ENCODE measurements at places on chromosomes 1 and 21.

DNA sequence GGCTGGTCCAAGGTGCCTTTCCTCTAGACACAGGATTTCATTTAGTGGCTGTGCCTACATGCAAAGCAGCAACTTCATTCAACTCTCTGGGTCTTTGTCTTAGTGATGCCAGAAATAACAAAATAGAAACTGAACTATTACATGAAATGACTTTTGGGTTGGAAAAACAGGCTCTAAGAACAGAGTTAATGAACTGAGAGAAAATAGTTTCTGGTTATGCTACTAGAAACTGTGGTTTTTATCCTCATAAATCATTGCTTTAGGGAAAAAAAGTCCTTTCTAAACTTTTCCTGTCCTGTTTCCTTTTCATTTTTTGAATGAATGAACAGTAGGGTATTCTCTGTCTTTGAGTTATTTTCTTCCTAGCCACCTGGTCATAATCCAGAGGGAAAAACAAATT is 424.0 kb downstream of the KIF26B start:
- DNase-seq = no peak

DNA sequence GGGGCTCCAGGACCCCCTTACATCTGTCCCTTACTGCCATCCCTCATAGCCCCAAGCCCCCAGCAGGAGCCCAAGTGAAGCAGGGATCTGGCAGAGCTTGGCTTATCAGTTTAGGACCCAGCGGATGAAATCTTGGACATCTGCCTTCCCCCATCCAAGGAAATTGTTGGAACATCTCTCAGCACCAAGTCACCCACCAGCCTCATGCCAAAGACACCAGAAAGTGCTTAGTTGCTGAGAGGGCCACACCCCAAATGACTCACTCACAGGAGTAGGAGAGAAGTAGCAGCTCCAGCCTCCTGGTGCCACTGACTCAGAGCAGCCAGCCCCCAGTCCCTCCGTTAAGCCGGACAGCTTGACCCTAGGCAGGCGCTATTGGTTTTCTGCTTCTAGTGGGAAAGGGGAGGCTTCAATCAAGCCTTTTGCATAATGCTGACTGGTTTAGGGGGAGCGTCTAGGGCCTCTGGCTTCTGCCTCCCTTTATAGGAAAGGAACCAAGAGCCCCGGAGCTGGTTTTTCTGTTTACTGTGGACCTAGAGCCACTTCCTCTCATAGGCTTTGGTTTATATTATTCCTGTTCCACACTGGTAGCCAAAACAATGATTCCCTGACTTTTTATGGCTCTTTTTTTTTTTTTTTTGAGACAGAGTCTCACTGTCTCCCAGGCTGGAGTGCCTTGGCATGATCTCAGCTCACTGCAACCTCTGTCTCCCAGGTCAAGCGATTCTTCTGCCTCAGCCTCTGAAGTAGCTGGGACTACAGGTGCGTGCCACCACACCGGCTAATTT is 114.2 kb upstream of the IPO9 start:
- no peak for DNase-seq

DNA sequence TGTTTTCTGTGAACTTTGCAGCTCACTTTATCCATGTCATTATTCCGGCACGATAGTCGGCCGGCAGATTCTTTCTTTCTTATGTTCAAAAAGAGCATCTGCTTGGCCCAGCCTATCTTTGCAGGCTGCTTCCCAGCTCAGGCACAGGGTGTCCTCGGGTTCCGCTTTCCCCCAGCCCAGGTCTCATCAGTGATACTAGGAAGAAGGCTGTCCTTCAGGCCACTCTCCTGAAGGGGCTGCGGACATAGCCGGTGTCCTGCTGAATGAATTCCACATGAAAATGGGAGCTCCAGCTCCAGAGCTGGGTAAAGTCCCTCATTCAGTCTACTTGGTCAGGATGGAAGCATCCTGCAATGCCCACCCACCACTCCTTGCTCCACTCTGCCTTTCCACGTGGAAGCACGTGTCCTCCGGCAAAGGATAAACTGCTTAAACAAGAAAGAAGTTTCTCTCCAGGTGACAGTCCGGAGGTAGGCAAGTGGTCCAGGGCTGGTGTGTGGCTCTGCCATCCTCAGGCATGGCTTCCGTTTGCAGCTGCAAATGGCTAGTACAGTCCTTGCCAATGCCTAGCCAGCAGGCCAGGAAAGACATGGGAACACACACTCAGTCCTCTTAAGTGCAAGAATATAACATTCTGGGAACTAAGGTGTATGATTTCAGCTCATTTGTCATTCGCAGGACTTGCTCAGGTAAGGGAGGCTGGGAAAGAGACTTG is 161.0 kb downstream of the TRIM33 start:
- DNase-seq = no peak

DNA sequence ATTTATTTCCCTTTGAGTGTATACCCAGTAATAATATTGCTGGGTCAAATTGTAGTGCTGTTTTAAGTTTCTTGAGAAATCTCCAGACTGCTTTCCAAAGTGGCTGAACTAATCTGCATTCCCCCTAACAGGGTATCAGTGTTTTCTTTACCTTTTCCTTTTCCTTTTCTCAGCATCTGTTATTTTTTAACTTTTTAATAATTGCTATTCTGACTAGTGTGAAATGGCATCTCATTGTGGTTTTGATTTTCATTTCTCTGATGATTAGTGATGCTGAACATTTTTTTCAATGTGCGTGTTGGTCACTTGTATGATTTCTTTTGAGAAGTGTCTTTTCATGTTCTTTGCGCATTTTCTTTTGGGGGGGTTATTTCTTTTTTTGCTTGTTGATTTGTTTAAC is 374.9 kb upstream of the BRINP3 start:
- no peak for DNase-seq

GRCh38 chr1:218925777-218926176 is 247.9 kb upstream of the LYPLAL1 start:
- DNase-seq = no peak

GRCh38 chr1:7517611-7518330 is 253.3 kb upstream of the VAMP3 start:
- no peak for DNase-seq

DNA sequence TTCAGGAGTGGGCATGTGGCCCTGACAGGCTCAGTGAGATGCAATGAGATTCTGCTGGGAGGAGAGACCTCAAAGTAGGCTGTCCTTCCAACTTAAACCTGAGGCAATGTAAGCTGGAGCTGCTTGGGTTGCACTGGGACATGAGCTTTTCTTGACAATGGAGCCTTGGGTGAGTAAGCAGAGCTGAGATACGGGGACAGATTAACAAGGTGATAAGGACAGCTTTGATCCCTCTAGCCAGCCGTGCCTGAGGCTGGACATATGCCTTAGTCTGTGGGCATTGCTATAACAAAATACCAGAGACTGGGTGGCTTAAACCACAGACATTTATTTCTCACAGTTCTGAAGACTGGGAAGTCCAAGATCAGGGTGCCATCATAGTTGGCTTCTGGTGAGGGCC is 18.3 kb upstream of the NGF start:
- DNase-seq = no peak

GRCh38 chr1:173122344-173122935 is 71.7 kb upstream of the TNFSF18 start:
- no peak for DNase-seq

DNA sequence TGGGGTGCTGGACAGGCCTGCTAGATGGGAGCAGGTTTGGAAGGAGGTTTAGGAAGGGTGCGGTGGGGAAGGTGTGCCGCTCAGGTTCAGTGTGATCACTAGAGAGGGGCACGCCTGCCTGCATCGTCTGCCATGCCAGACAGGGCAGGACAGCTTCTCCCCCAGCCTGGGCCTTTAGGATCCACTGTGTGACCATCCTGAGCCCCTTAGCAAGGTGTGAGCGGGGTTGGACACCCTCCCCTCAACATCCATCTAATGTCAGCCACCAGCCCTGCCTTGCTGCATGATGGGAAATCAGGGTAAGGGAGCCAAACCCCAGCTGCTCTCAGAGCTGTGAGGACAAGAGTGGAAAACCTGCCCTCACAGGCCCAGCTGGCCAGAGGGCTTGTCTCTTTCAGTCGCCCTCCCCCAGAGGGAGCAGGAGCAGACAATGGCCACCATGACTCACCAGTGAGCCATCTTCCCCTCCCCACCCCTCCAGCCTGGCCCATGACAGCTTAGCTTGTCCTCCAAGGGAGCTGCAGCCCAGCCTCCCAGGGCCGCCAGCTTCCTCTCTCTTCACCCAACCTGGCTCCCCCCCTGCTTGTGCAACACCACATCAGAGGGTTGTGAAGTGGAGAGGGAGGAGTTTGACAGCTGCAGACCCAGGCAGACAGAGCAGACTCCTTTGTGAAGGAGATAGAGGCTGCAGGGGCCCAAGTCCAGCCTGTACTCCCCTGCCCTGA is 37.0 kb downstream of the NUAK2 start:
- DNase-seq = peak; percentile 90
